SW 1271 (cell line): ENCODE measurements at places on chromosomes 12 and 14.

DNA sequence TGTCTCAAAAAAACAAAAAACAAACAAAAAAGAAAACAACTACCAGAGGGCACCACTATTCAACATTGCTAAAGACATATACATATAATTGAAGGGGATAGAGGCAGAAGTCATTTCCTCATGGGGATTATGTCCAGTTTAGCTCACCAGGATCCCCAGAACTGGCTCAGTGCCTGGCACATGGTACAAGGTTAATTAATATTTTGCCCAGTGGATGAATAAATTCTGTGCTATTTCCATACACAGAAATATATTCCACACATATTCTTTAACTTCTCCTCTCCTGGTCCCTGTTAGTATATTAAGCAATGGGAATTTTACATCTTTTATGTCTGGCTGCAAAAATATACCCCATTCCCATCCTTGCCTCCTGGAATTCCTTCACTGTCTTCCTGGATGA lies 6.7 kb downstream of the FOS start:
- DNase-seq, result no peak

DNA sequence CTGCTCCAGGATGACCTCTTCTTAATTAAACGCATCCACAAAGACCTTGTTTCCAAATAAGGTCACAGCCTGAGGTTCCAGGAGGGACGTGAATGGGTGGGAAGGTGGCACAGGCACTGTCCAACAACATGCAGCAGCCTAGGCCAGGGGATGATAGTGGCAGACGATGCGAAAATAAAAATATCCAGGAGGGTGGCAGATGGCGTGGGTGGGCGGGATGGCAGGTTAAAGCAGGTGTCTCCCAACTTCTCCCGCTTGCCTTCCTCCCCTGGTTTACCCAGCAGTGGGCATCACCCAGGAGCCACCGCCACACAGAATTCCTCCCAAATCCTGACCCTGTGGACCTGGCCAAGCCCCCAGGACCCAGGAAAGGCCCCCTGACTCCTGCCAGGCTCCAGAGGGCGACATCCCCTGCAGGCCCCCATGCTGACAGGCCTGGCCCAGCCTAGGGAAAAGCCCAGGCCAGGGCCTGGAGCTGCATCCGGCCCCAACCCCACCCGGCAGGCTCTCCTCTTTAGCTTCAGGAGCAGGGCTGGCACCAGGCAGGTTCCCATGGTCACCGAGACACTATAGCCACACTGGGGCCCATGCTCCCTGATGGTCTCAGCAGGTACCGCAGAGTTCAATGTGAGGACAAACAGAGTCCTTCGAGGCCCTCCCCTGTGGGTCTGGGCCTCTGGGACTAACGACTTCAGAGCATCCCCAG lies 9.7 kb downstream of the NCOR2 start:
- no peak for DNase-seq

- no peak for DNase-seq
These were observed 1526.3 kb downstream of the AACS start for GRCh38 chr12:126591533-126591932.

DNA sequence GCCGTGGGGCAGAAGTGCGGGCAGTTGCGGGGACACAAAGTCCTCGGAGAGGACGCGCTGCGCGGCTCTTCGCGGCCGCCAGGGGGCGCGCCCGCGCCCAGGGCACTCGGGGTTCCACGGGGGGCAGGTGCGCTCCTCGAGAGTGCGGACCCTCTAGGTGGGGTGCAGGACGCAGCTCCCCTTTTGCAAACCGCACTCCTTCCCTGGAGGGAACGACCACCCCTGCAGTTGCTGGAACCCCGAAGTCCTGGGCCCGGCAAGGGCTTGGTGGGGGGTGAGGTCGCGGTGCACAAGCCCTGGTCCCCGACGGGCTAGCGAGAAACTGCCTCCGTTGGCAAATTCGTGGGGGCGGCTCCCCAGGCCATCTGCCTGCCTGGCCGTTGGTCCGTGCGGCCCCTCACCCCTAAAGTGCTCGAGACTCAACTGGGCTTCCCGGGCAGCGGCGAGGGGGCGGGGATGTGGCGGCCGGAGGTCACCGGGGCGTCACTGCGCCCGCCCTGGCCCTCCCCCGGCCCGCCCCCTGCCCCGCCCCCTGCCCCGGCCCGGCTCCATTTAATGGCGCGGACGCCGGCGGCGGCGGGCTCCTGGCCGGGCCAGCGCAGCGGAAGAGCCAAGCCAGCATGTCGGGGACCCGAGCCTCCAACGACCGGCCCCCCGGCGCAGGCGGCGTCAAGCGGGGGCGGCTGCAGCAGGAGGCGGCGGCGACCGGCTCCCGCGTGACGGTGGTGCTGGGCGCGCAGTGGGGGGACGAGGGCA lies at the start of gene ADSS1:
Gene ADSS1 (plus strand): TSS at position 579 of the 756 bp plus-strand sequence. CDS start 42 bp downstream, at position 621.
- no peak for DNase-seq

GRCh38 chr14:64391113-64391725 lies 3.1 kb downstream of the MTHFD1 start:
- no peak for DNase-seq

- no peak for DNase-seq
These were observed 21.8 kb upstream of the KRT8 start for GRCh38 chr12:52926596-52927234.

DNA sequence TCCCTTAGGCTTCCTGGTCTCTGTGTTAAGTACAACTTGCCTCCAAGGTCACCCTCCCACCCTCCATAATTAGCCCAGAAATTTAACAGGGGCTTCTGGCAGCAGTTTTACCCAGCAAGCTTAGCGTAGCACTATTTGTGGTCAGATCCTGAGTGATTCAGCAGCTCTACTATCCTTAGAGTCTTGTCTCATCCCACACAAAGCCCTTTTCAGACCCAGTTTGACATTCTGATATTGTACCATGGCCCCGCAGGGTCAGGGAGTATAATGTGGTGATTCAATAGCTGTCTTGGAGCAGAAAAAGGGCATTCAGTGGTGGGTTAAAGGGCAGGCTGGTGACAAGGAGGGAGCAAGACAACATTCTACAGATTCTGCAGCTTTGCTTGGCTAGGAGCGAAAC lies 153.8 kb upstream of the DDHD1 start:
- DNase-seq, result no peak

GRCh38 chr12:131138638-131139362 lies 185.1 kb downstream of the ADGRD1 start:
- DNase-seq, result no peak

- no peak for DNase-seq
These were observed 322.7 kb downstream of the CEP128 start for GRCh38 chr14:80618751-80619329.

DNA sequence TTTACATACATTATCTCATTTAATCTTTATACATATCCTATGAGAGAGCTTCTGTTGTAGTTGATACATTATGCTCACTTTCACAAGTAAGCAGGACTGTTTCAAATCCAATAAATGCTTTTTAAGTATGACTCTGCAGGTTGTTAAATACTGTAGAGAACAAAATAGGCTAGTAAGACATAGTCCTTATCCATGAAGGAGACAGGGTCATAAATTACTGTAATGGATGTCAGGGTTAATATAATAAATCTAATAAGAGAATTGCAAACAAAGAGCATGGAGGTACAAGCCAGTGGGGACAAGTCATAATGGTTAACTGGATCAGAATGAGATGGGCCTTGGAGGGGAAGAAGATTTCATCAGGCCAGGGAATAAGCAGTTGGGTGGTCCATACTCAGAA lies 303.8 kb upstream of the RGS6 start:
- no peak for DNase-seq

DNA sequence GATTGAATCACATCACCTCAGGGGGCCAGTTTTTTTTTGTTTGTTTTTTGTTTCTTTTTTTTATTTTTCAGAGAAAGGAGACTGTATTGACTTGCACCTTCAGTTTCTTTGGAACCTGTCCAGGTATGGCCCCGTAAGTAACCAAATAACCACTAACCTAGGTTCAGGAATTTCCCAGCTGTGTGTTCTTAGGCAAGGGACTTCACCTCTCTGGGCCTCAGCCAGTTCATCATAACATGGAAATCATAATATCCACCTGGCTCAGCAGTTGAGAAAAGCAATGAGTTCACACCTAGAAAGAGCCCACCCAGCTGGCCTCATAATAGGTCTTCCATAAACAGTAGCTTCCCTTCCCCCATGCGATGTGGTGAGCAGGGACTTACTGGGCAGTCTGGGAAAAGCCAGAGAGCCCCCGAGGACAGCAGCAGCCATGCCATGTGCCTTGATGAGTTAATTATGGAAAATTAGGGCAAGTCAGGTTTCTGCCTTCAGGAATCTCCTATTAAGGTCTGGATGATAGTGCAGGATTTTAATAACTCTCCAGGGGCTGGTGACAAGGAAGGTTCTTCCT lies 27.4 kb upstream of the WSCD2 start:
- no peak for DNase-seq

GRCh38 chr12:6765048-6765633 lies 1.0 kb upstream of the PTMS start:
- no peak for DNase-seq

- DNase-seq, result no peak
These were observed 41.9 kb downstream of the JDP2 start for GRCh38 chr14:75469606-75470237.

DNA sequence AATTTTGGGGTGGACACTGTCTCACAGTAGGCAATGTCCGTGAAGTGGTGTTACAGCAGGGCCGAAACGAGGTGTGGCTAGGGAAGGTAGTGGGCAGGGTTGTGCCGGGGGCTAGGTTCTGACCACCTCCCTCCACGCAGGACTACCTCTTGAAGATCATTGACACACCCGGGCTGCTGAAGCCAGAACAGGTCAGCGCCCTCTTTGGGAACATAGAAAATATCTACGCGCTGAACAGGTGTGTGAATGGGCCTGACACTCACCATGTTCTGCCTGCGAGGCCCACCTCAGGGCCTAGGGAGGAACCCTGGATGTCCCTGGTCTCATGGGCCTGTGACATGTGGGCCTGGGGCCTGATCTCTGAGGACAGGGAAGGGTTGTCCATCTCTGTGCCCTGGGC lies 24.6 kb downstream of the PLEKHG3 start:
- no peak for DNase-seq

DNA sequence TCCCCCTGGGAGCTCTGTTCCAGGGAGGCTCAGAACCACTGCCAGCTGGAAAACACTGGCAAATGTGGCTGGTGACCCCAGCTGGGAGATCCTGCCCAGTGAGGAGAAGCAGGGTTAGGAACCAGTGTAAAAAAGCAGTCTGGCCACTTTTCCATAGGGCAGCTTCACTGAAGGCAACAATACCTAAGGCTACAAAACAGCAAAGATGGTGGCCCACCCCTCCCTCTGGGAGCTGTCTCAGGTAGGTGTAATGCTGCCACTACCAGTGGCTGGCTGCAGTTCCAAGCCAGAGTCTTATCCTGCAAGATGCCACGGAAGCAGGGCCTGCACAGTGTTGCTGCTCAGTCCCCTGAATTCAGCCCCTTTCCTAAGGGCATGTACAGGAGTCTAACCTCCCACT lies 50.6 kb upstream of the ANO6 start:
- DNase-seq, result no peak

DNA sequence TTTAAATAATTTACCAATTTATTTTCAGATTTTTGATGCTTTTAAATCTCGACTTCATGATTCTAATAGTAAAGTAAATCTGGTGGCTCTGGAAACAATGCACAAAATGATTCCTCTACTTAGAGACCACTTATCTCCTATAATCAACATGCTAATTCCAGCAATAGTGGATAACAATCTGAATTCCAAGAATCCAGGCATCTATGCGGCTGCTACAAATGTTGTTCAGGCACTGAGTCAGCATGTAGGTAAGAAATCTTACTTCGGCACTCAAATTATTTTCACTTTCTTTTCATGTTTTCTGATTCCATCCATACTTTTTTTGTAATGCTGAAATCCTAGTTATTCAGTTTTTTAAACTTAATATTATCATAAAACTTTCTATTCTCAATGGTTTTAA lies 15.5 kb upstream of the PRPF39 start:
- DNase-seq, result no peak

GRCh38 chr12:63151623-63152320 lies 771 bp upstream of the AVPR1A start:
- DNase-seq, result peak; percentile 50

DNA sequence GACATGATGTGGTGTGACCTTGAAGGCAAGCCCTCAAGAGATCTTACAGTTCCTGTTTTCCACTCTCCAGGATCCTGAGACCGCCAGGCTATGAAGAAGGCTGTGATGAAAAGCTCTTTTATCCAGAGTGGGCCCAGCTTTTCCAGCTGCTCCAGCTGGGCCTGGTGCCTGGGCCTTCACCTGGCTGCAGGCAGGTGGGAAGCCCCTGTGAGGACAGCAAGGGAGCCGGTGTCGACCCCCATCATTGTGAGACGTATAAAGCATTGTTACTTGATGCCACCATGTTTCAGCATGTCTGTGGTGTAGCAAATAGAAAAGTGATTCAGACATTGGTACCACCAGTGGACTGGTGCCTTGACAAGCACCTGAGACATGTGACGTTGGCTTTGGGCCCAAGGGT lies 190.2 kb downstream of the KIF26A start:
- no peak for DNase-seq

GRCh38 chr14:79641371-79641770 lies 569.9 kb downstream of the DIO2 start:
- no peak for DNase-seq

GRCh38 chr12:66217342-66217917 lies 28.4 kb downstream of the IRAK3 start:
- DNase-seq, result no peak

DNA sequence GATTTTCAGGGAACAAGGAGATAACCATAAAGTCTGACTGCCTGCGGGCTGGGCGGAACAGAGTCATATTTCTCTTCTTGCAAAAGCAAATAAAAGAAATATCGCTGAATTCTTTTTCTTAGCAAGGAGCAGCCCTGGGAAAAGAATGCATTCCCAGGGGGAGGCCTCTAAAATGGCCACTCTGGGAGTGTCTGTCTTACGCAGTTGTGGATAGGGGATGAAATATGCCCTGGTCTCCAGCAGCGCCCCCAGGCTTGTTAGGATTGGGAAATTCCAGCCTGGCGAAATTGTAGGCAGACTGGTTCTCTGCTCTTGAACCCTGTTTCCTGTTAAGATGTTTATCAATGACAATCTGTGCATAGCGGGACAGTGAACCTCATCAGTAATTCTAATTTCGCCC lies 40.5 kb downstream of the PCNX1 start:
- DNase-seq, result no peak

GRCh38 chr12:130491421-130492357 lies 154.0 kb downstream of the PIWIL1 start:
- DNase-seq, result no peak

GRCh38 chr12:4157122-4157521 lies 116.4 kb upstream of the CCND2 start:
- no peak for DNase-seq
